ENCODE measurements at places on chromosomes 12 and 14.

GRCh38 chr14:100398044-100398443, 74.9 kb downstream of the SLC25A47 start:
- DNase-seq, result no peak

DNA sequence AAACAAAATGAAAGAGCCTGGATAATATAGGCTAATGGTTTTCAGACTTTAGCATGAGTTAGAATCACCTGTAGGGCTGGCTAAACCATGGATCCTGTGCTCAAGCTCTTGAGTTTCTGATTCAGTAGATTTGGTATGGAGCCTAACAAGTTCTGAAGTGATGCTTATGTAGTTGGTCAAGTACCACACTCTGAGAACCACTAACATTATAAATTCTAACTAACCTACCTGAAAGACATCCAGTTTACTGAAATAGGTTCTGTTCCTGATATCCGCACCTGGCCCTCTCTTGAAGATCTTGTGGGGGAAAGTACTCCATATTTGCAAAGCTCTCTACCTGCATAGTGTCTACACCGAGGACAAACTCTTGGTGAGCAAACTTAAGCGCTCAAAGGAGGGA, 59.4 kb upstream of the VSX2 start:
- DNase-seq, result no peak

- no peak for DNase-seq
Measured at GRCh38 chr12:43826681-43827080, 9.2 kb upstream of the TMEM117 start.

- peak; percentile 21 for DNase-seq
Measured at GRCh38 chr12:111138016-111138415, 217.6 kb upstream of the MYL2 start.
